Stimulated activated CD4-positive, alpha-beta T cell treated with anti-CD3 and anti-CD28 coated beads, Interleukin-4, amount 100 ng/mL, for 1 hour (primary cell): ENCODE measurements at places on chromosomes 1 and 21.

DNA sequence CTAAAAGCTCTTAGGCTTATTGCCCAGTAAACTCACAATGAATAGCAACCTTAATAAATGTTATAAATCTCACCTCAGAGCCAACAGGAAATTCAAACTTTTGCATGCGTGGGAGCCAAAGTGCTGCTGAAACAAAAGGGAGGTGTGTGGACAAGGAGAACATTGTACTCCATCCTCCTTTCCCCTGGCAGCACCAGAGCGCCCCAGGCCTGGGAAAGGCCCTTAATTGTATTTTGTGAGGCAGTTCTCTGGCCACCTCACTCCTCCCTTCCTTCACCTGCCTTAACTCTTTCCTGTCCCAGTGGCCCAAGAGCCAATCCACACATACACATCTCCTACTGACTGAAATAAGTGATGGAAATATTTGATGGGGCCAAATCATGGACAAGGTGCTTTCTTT is 648.5 kb downstream of the LMO4 start:
- DNase-seq, result no peak

GRCh38 chr1:234981758-234982157 is 146.9 kb downstream of the TOMM20 start:
- DNase-seq, result no peak

DNA sequence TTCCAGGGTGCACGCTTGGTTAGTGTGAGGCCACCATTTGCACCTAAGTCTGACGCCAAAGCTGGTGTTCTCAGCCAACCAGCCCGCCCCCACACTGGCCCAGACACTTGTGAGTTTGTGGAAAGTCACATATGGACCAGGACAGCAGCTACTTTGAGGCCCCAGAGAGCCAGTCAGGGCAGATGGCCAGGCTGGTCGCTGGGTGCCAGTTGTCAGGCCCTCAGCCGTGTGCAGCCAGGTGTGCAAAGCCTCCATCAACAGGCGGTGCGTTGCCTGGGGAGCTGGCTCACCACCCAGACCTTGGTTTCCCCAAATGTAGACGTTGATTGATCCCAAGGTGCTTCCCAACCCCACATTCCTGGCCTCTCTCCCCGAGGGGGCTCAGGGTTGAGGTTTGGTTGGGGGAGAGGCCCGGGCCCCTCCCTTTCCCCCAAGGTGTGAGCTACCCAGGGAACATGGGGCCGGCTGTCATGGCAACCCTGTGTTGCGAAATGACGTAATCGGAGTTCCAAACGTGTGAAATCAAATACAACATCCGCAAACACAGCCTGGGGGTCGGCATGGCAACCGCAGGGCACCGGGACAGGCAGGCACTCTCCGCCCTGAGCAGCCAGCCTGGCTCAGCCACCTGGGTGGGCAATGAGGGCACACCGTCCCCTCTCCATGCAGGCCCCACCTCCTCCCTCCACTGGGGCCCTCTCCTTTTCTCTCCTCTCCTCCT is 42.2 kb upstream of the WNT4 start:
- no peak for DNase-seq

- peak; percentile 79 for DNase-seq
Observed at GRCh38 chr21:38805328-38806152, at the start of gene ETS2. ETS2 (plus strand) TSS chr21:38805929; CDS start chr21:38810035, 4,106 bp downstream.

DNA sequence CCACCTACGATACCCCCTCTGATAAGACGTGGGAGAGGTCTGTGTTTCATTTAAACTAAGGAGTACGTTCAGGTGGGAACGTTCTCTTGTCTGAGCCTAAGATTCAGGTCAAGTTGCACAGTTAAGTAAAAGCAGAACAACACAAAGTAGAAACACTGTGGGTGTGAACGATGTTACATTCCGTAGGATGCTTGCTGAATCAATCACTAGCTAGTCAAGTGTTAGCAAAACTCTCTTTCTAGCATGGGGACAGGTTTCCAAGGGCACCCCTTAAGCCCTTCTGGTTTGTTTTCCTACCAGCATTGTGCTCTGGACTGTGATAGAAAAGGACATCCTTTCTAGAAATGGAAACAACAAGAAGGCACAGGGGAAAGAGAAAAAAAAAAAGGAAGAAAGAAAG is 13.3 kb downstream of the C1orf162 start:
- DNase-seq, result no peak
